Posterior vena cava (tissue), 2 donors: ENCODE measurements at places on chromosomes 4 and X.

DNA sequence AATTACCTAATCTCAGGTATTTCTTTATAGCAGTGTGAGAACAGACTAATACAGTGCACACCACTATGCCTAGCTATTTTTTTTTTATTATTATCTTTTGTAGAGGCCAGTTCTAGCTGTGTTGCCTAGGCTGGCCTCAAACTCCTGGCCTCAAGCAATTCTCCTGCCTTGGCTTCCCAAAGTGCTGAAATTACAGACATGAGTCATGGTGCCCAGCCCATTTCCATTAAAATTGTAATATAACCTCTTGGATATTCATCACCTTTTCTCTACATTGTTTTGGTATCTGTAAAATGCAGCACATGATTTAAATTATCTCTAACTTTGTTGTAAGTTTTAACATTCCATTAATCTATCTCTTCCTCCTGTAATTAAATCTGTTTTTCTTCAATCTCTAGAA is 2052.9 kb downstream of the ARAP2 start:
- no peak for DNase-seq

DNA sequence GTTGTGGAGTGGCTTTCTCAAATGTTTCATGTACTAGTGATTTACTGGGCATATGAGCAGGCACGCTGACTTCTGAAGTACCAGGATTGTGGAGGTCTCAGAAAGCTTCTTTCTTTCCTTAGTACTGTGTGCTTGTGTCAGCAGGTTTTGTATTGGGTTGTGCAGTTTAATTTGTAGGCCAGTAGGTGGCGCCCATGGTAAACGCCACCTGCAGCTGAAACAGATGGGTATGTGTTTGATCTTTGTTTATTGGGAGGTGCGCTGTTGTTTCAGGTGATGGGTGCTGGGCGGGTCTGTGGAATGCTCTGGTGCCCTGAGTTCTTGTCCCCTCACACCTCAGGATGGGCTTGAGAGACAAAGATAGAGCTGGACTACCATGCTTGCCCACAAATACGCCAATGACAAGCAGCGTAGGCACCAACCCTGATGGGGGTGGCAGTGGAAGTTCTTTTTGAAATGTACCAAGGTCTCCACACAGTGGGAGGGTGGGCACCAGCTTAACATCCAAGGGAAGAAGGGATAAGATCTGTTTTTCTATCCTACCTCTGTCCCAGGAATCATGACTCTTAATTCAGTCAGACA is 141.5 kb downstream of the RPS6KA6 start:
- DNase-seq: no peak

- no peak for DNase-seq
Measured at GRCh38 chr4:147950841-147951240, 219.0 kb downstream of the ARHGAP10 start.

DNA sequence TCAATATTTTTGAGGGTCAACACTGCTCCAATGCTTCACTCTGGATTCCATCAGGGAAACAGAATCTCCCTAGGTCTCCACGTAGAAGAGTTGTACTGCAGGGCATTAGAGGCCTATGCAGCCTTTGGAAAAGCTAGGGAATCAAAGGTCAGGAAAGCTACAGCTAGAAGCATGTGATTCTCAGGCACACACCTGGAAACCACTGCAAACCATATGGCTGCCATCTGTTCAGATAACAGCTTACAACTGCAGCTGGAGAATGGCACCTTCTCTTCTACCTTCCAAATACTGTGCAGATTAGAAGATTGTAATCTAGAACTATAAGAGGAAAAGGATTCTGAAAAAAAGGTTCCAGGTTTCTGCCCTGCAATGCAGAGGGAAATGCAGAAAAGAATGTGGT is 60.6 kb downstream of the BTC start:
- no peak for DNase-seq

- no peak for DNase-seq
Measured at GRCh38 chrX:45164021-45164621, 36.6 kb downstream of the DIPK2B start.

DNA sequence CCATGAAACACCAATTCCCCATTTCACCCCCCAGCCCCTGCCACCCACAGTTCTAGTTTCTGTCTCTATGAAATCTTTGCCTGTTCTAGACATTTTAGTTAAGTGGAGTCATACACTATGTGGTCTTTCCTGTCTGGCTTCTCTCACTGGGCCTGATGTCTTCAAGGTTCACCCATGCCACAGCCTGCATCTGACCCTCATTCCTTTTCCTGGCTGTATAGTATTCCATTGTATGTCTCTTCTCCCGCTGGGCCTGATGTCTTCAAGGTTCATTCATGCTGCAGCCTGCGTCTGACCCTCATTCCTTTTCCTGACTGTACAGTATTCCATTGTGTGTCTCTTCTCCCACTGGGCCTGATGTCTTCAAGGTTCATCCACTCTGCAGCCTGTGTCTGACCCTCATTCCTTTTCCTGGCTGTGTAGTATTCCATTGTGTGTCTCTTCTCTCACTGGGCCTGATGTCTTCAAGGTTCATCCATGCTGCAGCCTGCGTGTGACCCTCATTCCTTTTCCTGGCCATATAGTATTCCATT is 191.7 kb downstream of the CRLF2 start:
- DNase-seq: no peak

GRCh38 chrX:153926858-153927671 is 1.0 kb upstream of the ARHGAP4 start:
- DNase-seq: no peak

- DNase-seq: no peak
Measured at GRCh38 chrX:79107891-79108718, 36.4 kb upstream of the GPR174 start.

DNA sequence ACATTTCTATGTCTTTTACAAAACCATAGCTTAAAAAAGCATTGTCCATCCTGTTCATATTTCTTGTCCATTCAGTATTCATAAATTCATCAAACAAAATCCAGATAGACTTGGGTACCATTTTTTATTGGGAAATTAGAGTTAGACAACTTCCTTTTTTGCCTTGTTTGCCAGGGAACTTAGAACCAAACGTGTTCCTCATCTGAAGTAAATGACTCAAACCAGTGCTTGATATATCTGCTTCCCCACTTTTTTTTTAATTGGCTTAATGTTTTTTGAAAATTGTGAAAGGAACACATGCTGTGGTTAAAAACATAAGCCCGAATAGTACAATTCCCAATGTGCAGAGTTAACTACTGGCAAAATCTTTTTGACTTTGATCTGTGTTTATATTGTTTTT is 44.2 kb downstream of the DLG3 start:
- DNase-seq: no peak

- DNase-seq: no peak
Measured at GRCh38 chr4:67558493-67558892, at the start of gene STAP1. TSS of gene STAP1 (plus strand) at chr4:67558727. CDS start at chr4:67558810, 83 bp downstream.

GRCh38 chrX:110588164-110588563 is 207.5 kb downstream of the CHRDL1 start:
- no peak for DNase-seq

DNA sequence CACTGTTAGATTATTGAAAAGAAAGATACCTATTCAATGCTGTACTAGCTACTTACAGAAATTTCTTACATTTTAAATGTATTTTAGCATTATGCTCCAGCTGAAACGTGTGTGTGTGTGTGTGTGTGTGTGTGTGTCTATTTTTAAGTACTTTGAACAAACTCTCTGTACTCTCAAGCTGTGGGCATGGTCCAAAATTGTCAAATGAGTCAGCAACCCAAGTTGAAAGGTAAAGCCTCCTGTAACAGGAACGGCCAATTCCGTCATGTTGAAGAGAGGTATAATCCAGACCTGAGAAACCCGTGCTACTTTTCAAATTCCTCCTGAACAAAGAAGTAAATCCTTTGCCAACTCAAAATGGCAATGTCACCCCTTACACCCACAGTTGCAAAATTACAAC is 20.5 kb downstream of the MAOB start:
- no peak for DNase-seq

DNA sequence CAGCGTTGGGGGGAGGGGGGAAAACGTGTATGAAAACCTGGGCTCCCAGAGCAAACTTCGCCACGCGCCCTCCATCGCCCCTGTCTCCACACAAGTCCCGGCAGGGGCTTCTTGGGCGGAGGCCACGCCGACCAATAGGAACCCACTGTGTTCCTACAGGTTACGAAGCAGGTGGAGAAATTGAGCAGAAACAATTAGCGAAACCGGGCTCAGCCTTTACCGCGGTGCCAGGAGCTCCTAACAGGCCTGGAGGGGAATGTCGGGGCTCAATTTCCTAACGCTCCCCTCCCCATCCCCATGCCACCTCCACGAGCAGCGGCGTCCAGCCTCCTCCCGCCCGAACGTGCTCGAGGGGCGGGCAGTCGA is 589 bp upstream of the KIT start:
- no peak for DNase-seq

DNA sequence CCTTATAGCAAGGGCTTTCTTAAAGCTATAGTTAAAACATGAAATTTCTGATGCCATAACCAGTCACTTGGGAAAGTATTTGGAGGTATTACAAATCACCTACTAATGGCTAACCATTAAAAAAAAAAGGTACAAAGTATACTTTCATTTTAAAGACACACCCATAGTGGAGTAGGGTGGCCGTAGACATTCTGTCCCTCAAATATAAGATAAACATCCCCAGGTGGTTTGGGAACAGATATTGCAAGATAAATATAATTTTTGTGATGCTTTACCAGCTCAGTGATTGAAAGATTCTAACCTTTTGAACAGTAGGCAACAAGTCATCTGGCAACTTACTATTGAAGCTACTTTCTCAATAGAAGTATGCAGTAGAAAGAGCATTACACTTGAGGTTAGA is 6.2 kb upstream of the FAT1 start:
- no peak for DNase-seq
